ENCODE measurements at places on chromosomes 12 and 14.

DNA sequence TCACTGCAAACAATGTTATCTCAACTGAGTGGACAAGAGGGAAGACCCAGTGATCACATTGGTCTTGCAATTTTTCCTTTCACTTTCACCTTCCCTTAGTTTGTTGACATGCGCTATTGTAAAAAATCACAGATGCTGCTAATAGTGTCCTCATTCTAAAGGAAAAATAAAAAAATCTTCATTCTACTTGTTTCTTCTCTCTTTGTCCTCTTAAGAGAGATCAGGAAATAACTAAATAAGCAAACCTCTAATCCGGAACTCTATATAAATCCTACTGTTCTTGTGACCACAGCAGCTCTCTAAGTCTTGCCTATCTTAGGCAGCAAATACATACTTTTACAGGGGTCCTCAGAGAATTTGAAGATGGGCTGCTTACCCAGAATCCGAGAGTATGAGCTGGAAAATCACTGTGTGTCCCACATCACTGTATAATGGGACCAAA, 257.7 kb downstream of the NAV3 start:
- DNase-seq, result no peak

DNA sequence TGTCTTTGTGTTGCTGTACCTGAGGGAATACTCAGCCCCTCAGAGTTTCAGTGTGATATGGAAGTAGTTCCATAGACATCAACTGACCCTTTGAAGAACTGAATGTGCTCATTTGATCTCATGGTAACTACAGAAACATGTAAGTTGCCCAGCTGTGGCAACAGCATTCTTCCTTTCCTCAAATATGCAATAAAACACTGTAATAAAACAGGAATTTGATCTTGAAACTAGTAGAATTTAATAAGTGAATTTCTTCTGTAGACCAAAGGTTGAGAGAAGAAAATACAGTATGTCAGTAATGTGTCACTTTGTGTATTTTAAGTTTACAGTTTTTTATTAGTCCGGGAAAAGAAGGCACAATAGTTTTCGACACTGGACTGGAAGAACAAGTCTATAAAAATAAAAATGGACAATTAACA, 31.9 kb downstream of the KCTD10 start:
- no peak for DNase-seq

DNA sequence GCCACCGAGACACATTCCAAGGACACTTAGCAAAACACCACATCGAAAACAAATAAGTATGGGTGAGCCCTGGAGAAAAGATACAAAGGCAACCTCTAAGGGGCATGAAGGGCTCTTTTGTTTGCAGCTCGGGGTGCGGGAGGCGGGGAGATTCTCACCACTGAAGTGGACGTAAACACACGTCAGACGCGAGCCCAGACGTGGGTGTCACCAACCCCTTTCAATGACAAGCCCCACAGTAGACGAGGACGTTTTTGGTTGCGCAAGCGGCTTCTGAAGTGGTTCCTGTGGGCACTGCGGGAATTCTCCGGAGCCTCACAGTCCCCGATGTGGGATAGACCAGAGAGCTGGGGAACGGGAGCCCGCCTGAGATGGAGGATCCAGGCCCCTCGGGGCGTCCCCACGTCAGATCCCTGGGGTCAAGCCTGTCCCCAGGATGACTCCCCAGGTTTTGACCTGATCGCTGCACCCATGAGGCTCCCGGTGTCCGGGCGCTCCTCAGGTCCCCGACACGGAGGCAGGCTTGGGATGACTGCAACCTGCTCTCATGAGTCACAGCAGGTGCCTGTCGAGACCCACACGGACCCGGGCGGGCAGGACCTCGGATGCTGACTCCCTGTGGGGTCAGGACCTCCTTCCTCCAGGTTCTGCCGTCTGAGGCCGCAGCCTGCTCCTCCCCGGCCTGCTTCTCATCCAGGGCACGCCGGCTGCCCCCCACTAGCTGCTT, 20.3 kb upstream of the ADGRD1 start:
- DNase-seq, result no peak

DNA sequence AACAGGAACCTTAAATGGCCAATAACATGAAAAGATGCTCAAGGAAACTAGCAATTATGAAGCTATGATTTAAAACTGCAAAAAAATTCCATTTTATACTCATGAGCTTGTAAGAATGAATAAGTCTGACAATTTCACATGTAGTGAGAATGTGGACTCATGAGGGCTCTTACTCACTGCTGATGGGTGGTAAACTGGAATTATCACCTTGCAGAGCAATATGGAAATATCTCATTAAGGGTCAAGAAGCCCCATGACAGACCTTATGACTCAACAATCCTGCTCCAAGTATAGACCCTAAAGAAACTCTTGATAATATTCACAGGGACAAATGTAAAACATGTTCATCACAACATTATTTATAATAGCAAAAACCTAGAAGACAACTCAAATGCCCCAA, 23.5 kb upstream of the SMAGP start:
- no peak for DNase-seq

GRCh38 chr12:1644534-1645438, 15.8 kb downstream of the WNT5B start:
- DNase-seq, result no peak

- no peak for DNase-seq
These were observed 17.5 kb downstream of the CINP start for GRCh38 chr14:102345232-102345631.

- no peak for DNase-seq
These were observed 77.9 kb downstream of the SPRING1 start for GRCh38 chr12:116659771-116660481.

DNA sequence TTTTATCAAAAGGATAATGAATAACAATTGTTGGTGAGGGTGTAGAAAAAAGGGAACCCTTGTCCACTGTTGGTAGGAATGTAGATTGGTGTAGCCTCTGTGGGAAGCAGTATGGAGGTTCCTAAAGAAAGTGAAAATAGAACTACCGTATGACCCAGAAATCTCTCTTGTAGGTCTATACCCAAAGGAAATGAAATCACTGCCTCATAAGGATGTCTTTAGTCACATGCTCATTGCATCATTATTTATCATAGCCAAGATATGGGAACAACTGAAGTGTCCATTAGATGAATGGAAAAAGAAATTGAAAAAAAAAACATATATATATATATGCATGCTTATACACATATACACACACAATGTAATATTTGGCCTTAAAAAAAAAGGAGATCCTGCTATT, 158.8 kb upstream of the NPAS3 start:
- no peak for DNase-seq

GRCh38 chr14:99055019-99055418, 217.0 kb downstream of the BCL11B start:
- DNase-seq, result no peak

DNA sequence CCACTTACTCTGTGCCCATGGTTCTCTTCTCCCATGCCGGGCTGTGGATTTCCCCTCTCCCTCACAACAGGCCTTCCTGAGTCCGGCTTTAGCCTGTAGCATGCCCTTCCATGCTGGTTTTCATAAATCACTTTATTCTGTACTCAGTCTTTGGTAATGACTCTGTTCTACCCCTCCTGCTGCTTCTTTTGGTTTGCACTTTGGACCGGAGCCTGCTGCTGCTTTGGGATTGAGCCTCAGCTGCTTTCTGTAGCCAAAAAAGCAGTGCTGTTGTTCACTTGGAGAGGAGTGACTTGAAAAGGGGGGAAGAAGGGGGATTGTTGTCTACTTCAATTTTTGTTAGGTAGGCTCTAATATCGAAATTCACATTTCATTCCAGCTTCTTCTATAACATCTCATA, 8.5 kb upstream of the SLC6A13 start:
- no peak for DNase-seq

DNA sequence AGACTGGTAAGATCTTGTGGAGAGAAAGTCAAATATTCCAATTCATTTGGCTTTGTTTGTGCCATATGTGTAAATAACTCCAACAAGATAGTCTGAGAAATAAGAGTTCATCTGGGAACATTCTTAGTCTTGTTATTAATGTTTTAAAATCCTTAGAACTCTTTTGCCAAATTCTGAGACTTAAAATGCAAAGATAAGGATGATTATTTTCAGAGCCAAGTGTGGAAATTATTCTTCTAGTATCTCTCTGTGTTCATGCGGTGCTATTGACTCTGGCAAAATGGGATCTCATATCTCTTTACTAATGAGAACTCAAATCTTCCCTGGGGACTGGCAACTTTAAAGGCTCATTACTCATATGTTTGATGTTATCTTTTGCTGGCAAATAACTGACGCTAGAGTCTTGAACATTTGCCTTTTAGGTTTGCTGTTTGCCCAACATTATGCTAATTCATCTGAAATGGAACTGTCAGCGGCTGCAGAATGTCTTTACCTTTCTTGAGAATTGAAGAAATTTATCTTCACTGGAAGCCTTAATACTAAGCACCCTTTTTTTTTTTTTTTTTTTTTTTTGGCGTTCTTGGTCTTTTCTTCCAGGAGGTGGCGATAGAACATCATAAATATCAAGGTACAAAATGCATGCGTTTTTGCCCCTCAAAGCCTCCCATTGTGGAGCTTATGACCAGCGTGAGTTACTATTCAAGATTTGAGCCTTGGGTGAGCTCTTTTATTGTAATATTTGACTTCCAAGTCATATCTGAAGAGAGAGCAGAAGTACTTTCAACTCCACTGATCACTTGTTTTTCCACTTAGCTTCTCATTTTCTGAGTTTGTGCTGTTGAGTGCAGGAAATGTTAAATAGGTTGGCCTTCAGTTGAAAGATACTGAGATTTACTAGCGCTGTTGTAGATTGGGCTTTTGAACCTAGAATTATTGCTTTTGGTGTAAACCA, 86.5 kb downstream of the CAND1 start:
- no peak for DNase-seq

DNA sequence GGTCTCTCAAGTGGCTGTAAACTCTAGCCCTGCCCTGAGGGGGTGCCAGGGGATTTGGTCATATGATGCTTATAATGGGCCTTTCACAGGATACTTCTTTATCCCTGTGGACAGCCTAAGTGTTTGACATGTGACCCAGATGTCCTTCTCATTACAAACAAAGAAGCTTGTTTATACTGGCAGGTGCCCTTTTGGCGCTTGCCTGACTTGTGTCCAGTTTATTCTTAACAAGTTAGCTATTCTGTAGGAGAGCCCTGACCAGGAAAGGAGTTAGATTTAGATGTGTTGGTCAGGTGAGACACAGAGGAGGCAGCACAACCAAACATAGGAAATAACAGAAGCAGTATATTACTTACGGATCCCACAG, 51.9 kb downstream of the CCDC91 start:
- DNase-seq, result no peak

- DNase-seq, result no peak
These were observed 21.6 kb downstream of the PYM1 start for GRCh38 chr12:55906056-55906455.

DNA sequence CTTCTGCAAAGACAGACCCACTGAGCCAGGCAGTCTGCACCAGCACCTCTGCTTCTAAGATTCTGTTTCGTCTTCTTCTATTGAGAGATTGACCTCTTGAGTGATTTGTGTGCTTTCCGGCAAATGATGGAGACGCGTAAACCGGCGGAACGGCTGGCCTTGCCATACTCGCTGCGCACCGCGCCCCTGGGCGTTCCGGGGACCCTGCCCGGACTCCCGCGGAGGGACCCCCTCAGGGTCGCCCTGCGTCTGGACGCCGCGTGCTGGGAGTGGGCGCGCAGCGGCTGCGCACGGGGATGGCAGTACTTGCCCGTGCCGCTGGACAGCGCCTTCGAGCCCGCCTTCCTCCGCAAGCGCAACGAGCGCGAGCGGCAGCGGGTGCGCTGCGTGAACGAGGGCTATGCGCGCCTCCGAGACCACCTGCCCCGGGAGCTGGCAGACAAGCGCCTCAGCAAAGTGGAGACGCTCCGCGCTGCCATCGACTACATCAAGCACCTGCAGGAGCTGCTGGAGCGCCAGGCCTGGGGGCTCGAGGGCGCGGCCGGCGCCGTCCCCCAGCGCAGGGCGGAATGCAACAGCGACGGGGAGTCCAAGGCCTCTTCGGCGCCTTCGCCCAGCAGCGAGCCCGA, 703 bp downstream of the ASCL4 start:
- DNase-seq, result no peak

- no peak for DNase-seq
These were observed 5.4 kb downstream of the SAMD4A start for GRCh38 chr14:54572316-54572715.

GRCh38 chr14:81169711-81170103, 51.1 kb downstream of the GTF2A1 start:
- no peak for DNase-seq

GRCh38 chr12:100448656-100449055, 25.0 kb upstream of the NR1H4 start:
- DNase-seq, result no peak

DNA sequence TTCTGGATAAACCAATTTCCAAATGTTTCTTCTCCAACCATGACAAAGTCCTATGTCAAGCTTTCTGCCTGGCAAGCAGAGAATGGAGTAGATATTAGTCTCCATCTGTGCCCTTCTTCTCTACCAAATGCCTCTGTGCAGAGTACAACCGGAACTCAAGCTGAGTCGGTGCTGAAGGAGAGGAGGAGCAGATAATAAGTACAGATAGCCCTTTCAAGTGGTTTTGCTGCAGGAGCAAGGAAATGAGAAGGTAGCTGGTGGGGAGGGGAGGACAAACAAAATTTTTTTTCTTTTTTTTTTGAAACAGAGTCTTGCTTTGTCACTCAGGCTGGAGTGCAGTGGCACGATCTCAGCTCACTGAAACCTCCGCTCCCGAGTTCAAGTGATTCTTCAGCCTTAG, 14.2 kb upstream of the HELB start:
- DNase-seq, result peak; percentile 18

- no peak for DNase-seq
These were observed 1.3 kb downstream of the CS start for GRCh38 chr12:56298828-56299227.

DNA sequence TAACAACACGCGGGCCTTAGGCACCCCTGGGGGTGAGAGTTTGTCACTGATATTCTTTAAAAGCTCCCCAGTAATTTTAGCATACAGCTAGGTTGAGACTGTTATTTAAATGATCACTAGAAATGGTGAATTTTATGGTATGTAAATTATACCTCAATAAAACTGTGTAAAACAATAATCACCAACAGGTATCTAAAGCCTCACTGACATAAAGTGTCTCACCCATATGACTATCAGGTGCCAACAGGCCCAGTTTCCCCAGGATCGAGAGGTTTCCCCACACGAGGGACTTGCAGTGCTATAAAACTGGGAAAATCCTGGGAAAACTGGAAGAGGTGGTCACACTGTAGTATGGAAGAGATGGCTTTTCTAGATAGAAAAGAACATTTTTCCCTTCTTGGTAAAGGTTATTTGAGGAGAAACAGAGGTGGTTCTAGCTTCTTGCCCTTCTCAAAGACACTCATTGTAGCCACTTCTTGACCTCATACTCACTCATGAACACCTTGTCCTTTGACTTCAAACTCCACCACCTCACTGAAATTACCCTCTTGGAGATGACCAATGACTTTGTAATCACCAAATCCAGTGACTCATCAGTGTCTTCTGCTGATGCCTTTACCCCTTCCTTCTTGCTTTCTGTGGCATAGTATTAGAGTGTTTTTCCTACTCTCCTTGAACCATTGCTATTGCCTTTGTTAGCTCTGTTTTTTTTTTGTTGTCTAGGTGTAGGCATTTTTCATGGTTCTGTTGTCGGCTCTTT, 24.8 kb upstream of the NUBPL start:
- DNase-seq, result no peak

DNA sequence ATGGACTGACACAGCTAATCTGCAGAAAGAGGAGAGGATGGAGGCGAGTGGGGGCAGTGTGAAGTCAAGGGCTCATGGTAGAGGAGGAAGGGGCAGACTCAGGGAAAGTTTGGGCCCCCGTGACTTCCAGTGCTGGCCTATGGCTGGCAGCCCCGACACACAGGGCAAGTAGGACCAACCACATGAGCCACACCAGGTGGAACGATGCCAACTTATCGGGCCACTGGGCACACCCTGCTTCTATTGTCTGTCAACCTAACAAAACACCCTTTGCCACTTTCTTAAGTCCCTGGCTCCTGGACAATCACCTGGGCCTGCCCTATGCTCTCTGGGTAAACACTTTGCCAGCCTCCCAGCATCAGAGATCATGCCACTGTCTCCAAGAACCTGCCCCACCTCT, 65.2 kb upstream of the PSMC1 start:
- DNase-seq, result no peak
